T-helper 2 cell (primary cell): ENCODE measurements at places on chromosomes 6 and 20.

DNA sequence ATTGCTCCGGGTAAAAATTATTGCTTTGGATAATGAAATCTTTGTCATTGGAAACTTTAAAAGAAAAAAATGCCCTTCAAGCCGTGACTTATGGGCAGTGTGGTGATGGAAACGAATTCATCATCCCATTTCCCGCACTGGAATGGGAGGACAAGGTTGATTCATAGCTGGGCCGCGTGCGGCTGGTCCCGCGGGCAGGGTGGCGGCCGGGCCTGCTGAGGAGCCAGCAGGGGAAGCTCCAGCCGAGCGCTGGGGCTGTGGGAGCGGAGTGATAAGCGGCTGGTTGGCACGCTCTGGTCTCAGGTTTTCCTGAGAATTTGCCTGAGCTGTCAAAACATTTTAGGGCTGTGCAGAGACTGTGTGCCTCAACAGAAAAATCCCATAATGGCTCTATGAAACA lies 351.7 kb downstream of the CDC5L start:
- DNase-seq, result no peak

DNA sequence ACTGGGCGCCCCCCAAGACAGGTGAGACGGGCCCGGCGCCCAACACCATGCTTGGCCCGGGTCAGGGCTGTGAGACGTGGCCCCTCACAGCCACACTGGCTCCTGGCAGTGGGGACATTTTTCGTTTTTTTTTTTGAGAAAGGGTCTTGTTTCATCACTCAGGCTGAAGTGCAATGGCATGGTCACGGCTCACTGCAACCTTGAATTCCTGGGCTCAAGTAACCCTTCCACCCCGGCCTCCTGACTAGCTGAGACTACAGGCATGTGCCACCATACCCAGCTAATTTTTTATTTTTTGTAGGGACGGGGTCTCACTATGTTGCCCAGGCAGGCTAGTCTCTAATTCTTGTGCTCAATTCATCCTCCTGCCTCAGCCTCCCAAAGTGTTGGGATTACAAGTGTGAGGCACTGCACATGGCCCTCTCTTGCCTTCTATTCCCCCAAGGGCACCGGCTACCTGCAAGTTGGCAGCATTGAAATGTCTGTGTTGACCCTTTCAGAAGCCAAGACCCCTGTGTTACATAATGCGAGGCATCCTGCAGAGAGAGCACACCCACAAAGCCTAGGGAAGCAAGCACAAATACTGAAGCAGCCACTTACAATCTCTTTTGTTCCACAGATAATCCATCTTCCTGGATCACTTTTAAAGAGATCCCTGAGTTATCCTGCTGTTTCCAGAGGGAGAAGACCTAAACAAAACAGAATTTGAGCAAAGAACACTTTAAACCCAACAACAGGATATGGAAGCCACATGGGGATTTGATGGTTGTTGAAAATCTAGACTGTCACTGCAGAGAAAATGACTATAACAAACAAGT lies 57.5 kb upstream of the SLC4A11 start:
- no peak for DNase-seq

DNA sequence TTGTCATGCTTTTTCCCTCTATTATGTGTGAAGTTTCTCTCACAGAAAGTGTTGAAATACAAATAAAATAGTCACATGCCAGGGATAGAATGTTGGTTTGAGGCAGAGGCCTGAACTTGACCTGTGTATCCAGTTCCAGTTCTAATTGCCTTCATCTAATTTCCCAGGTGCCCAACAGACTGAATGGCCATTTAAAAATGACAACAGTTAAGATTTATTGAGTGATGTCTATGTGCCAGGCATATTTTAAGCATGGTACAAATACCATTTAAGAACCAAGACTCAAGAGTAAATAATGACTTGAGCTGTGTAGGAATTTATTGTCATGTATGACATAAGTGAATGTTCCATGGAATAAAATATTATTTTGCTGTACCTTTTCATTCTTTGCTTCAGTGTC lies 87.6 kb upstream of the EMILIN3 start:
- no peak for DNase-seq

DNA sequence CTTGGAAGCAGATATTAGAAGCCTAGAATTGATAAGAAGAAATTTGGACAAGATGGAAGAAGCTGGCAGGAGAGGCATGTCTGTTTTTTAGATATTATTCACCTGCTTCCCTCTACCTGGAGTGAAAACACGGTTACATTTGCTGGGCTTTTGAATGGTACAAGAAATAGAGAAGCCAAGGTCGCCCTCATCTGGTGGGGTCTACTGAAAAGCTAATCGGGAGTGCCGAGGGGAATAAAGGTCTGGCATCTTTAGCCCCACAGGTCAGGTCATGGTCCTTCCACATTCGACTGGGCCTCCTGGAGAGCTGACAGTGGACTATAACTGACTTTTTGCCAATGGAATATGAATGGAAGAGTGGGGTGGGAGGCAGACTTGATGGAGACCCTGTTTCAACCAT lies 4.6 kb upstream of the C2 start:
- DNase-seq, result no peak

DNA sequence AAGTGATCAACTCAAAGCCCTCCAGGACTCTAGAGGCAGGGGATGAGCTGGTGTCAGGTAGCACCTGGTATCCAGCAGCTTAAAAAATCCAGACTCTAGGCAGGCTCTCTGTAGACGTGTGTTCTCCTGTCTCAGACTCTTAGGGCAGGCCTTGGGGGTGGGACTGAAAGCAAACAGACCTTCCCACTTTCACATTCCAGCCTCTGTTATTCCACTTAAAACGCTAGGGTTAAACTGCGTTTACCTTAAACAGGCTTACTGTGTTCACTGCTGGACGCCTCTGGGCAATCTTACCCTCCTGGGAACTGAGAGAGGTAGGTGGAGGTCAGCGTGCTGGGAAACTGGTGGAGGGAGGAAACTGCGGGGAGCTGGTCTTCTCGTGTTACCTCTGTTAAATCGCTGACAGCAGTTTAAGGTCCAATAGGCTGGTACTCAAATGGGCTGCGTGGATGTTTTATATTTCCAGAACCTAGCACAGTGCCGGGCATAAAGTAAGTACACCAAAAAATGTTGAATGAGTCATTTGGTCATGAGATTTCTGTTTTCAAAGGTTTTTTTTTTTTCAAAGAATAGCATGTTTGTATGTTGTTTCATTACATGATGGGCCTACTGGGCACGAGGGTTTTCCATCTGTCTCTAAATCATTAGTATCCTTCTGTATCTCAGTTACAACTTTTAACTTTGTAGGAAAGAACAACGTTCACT lies at the start of gene GCNT2:
Gene GCNT2, plus strand, starts transcription at position 248 of the 705 bp plus-strand sequence. CDS start 7,561 bp downstream, outside the sequence.
- no peak for DNase-seq

- DNase-seq, result no peak
Measured at GRCh38 chr6:35582315-35582714, 69.6 kb upstream of the TULP1 start.

DNA sequence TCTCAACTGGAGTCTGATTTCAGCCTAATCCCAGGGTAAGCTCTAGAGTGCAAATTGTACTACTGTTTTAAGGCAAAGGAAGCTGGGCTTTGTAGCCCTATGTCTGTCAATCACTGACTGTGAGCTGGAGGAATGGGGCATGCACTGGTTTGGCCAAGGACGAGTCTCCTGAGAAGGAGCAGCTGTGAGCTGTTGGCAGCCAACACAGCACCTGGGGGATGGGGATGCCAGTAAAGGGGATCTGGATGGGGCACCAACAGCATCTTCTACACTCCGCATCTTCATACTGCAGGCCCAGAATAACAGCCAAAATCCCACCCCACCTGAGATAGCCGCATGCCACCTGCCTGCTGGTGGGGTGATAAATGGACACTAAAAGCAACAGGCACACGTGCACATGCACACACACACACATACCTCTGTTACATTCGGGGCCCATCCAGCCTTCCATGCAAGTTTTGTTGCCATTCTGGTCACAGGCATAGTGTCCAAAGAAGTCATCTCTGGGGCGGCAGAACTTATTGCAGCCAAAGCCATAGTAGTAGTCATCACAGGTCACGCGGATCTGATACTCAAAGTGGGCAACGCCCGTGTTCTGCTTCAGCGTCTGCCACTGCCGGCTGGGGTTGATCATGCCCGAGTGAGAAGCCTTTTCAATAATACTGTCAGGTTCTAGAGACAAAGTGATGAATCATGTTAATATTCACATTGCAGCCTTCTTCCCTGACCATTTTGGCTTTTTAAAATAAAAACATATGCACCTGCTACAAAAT lies 15.6 kb downstream of the JAG1 start:
- no peak for DNase-seq
